Motor neuron (in vitro differentiated cells): ENCODE measurements at places on chromosomes 4 and X. TPM values are rescaled to one million over a fixed set of nuclear protein-coding genes. Genes with fewer than 3 reads are reported as not detected.

DNA sequence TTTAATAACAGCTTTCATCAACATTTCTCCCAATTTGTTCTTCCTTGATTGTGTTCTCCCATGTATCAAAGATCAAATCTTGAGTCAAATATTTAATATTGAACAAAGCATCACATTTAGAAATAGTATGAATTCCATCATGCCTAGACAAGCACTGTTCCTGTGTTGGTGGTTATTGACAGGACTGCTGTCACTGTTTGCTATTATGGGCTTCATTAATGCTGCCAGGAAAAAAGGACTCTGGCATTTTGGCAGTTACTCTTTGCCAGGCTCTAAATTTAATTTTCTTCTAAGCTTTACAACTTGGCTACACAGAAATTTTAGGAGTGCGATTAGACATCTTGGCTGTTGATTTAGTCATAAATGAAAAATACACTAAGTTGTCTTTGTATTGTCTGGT, 295.9 kb upstream of the NRK start:
- ATAC-seq: no peak

GSX2 gene
- 1.2 TPM in 1 of 2 replicates, not detected in the other for total RNA-seq

SSX4 gene
- total RNA-seq: 0.25 TPM in 1 of 2 replicates, not detected in the other

NR0B1 gene
- total RNA-seq: 0.95 and 1.5 TPM in 2 replicates

XAGE1A gene
- not detected in 2 replicates for total RNA-seq

SLC25A14 gene
- 21.7 and 25.9 TPM in 2 replicates for total RNA-seq
